Left lung (tissue), 14 donors: ENCODE measurements at places on chromosomes 6 and 20. TPM values are rescaled to one million over a fixed set of nuclear protein-coding genes. Genes with fewer than 3 reads are reported as not detected.
A peak's percentile ranks its signal among the peaks of the same experiment; 100 is the strongest.

DNA sequence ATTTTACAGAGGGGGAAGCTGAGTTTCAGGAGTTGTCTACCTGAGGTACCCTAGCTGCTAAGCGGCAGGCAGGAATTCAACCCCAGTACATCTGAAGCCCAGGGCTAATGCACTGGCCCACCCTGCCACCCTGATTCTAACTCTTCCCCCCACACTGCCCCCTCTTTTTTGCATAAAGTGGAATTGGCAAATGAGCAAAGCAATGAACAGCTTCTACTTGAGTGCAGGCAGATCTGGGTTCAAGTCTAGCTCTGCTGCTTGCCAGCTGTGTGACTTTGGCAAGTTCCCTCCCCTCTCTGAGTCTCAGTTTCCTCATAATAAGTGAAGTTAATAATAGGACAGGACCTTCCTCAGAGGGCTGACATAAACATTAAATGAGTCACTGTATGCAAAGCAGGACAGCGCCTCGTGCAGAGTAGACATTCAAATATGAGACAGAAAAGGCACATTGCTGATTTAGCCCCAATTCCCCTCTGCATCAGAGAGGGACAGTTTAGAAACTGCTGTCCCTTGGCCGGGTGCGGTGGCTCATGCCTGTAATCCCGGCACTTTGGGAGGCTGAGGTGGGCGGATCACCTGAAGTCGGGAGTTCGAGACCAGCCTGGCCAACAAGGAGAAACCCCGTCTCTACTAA, 4.7 kb downstream of the ADA start:
- peak overlapping the region; percentile 80 for H3K27ac ChIP-seq
- no peaks in the 10 kb centered on the region for H3K27me3 ChIP-seq
- H3K4me3 ChIP-seq, result no peak overlapping the region
- no peaks in the 10 kb centered on the region for H3K36me3 ChIP-seq

The SMIM26 gene
- 68.0 TPM for polyA plus RNA-seq

The CBLN4 gene
- polyA plus RNA-seq, result 0.06 TPM

The SLC35D3 gene
- polyA plus RNA-seq, result 2.7 TPM

DNA sequence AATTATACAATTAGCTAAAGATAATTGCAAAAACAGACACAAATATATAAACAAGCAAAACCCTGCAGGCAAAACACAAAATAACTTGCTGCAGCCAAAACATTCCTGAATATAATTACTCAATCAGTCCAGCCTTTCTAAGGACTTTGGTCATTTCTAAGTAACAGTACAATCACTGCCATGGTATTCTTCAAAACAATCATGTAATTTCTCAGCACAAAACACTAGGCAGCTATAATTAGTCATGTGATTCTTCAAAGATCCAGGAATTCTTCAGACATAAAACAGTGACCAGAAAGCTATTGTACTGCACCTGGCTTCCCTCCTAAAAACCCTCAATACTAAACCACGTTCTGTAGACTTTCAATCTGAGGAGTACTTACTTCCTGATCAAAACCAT, 881.1 kb downstream of the EPHA7 start:
- H3K36me3 ChIP-seq, result no peaks in the 10 kb centered on the region
- H3K4me1 ChIP-seq, result no peaks in the 10 kb centered on the region
- no peak for DNase-seq
- H3K27me3 ChIP-seq, result no peaks in the 10 kb centered on the region
- no peak overlapping the region for H3K4me3 ChIP-seq

- no peaks in the 10 kb centered on the region for H3K4me1 ChIP-seq
- no peak overlapping the region for H3K27ac ChIP-seq
- no peaks in the 10 kb centered on the region for H3K36me3 ChIP-seq
- no peaks in the 10 kb centered on the region for H3K27me3 ChIP-seq
Measured at GRCh38 chr6:137171824-137172733, 1.4 kb downstream of the IL22RA2 start.

- H3K4me3 ChIP-seq, result no peak overlapping the region
- DNase-seq, result no peak
- no peak overlapping the region for H3K27ac ChIP-seq
Measured at GRCh38 chr20:33796907-33797544, 14.1 kb upstream of the CHMP4B start.

GRCh38 chr6:9112544-9112943, 677.2 kb upstream of the SLC35B3 start:
- H3K36me3 ChIP-seq, result no peaks in the 10 kb centered on the region
- no peak for DNase-seq
- no peaks in the 10 kb centered on the region for H3K4me1 ChIP-seq
